ENCODE measurements at places on chromosomes 3 and 15. TPM values are rescaled to one million over a fixed set of nuclear protein-coding genes. Genes with fewer than 3 reads are reported as not detected.

Gene CCNB2
- 61.9 TPM for total RNA-seq

GRCh38 chr15:96333131-96334016 lies 2.9 kb downstream of the NR2F2 start:
- no peak for DNase-seq

- peak; percentile 87 for DNase-seq
Observed at GRCh38 chr3:122146466-122146865, 37.0 kb upstream of the CASR start.

Gene LTF
- total RNA-seq, result not detected

DNA sequence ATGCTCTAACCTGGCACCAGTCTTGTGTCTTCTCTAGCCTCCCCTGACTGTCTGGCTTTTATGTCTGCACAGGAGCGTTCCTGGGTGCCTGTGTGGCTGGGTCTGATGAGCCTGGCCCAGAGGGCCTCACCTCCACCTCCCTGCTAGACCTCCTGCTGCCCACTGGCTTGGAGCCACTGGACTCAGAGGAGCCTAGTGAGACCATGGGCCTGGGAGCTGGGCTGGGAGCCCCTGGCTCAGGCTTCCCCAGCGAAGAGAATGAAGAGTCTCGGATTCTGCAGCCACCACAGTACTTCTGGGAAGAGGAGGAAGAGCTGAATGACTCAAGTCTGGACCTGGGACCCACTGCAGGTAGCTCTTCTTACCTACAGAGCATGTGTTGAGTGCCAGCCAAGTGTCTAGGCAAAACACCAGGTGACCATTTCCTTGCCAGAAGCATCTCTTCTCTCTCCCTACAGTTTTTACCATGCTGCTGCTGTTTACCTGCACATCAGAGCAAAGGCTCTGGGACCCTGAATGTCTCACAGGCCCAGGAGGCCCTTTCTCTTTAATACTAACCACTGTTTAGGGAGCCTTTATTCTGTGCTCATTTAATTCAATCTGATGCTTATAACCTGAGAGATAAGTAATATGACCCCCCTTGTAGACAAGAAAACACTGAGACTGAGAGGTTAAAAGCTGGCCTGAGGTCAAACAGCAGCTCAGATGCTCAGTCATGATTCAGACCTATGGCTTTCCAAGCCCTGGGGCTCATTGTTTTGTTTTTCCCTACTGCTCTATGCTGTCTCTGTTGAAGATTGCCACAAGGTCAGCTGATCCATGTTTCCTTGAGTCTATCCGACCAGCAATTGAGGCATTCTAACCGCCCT lies 10.4 kb downstream of the PODXL2 start:
- no peak for DNase-seq

Gene TGM4
- total RNA-seq, result not detected

Gene REC114
- not detected for total RNA-seq

Gene SLC12A1
- not detected for total RNA-seq

Gene IQCH
- 1.2 TPM for total RNA-seq

DNA sequence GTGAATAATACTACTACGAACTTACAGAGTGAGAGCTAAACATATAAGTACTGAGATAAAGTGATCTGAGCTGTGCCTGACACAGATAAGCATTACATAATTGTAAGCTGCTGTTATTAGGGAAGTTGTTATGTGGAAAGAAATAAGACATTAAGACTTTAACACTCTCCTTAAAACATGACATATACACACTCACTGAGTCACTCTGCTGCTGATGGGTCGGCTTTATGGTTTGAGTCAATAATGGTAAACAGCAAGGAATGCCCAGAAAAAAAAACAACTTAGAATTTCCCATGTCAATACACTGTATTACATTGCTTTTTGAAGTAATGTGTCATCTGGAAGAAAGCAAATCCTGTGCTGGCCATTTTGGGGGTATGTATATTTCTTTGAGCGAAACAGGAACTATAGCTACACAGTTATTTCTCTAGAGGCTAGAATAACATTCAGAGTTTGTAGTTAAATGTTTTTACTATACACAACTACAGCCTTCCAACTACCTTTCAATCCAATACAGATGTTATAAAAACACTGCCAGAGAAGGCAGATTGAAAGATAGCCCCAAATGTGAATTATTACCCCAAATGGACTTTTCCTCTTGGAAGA lies 22.8 kb upstream of the SPRED1 start:
- DNase-seq, result no peak

- no peak for DNase-seq
Observed at GRCh38 chr3:108185536-108185935, 36.7 kb downstream of the IFT57 start.

GRCh38 chr15:89947385-89947784 lies 34.6 kb upstream of the ARPIN start:
- no peak for DNase-seq

DNA sequence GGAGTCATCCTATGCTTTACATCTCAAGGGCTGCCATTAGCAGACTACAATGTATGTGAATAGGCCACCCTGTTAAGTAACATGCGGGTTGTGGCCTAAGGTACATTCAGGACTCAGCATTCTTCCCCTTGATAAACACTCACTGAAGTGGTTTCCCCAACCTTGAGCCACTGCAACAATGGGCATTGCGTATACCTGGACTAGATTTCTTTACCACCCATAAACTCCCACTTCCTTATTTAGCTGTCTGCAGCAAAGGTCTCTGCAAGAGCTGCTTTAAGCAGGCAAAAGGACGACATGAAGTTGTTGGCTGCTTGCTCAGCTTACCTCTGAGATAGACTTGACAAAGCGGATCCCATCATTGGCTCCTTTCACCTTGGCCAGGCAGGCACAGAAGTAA lies 16.2 kb downstream of the FYCO1 start:
- no peak for DNase-seq

DNA sequence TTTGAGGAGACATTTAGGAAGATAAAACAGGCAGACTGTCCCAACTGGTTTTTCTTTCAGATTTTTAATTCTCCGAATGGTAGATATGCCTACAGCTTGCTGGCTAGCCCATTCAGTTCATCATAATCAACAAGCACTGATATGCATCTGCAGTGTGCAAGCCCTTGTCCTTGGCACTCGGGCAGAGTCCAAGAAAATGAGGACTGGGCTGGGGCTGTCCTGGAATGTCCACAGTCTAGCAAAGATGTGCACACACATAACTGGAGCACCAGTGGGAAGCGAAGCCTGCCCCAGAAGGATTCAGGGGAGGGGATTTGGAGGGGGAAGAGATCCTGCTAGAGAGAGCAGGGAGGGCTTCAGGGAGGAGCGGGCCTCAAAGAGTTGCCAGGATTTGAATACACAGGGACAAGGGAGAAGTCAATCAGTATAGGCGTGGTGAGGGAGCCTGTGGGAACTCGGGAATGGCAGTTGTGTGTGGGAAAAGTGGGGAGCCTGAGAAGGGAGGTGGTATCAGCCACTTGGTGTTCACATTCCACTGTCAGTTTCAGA lies 8.7 kb downstream of the FAH start:
- no peak for DNase-seq

Gene CA12
- 0.58 TPM for total RNA-seq

DNA sequence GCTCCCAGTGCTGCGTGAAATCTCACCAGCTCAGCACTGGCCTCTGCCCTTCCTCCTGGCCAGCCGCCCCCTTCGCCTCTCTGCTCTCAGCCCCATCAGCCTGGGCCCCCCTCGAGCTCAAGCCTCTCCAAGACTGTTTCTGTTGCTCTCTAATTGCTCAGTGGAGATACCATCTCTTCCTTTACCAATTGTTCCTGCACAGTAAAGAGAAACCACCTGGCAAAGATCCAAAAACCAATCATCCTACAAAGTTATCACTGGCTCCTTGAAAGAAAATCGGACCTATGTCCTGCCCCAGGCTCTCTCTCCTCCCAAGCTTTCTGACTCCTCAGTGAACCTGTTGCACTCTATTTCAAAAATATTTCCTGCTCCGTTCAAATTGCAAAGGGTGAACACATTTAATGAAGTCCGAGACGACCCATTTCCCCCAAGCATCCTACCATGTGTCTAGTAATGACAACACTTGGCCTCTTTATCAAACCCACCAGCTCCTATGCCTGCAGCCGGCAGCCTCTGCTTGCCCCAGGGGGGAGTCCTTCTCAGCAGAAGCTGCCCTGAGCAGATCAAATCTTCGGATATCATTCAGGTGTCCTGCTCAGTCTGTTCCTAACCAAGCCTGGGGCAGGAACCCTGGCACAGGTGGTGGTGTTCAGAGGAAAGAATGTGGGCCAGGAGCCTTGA lies 53.7 kb upstream of the FAM174B start:
- no peak for DNase-seq

DNA sequence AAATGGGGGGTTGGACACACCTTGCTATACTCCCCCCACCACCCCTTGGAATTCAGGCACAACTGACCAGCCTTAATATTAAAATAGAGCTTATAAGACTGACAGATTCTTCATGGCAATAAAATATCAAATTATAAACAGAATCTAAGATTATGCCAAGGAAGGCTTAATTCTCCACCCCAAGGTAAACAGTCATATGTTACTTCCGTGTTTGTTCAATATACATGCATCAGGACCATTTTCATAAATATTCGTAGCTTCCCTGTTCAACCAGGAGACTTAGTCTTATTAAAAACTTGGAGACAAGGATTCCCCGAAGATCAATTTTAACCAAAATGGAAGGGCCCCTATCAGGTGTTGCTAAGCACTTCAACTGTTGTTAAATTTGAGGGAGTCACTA lies 13.3 kb upstream of the EHHADH start:
- DNase-seq, result no peak

DNA sequence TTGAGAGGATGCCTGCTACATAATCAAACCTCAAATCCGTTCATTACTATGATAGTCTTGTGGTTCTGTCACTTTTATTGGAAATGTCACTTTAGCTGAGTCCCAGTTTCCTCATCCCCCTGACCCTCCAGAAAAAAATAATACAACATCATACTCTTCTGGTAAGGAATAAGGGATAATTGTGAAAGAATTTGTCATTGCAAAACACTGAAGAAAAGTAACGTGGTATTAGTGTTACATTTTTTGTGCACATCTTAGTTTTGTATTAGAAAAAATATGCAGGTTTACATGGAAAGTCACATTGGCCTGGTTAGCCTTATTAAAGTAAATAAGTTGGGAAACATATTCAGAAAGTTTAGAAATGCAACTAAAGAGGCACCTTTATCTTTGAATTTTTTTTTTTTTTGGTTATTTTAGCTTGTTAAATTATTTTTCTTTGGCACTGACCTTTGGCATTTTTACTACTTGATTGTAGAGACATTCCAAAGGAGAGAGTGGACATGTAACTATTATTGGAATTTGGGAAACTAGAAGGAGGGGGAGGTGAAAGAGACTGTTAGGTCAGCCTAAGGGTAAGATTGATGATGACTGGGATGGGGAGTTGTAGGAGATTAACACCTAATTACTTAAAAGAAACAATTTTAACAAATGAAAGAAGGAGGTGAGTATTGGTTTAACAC lies 462.2 kb upstream of the RARB start:
- DNase-seq, result no peak

Gene DUOX1
- total RNA-seq, result not detected
